Germinal center (tissue), 1 donor: ENCODE measurements at places on chromosomes 3 and 15.

DNA sequence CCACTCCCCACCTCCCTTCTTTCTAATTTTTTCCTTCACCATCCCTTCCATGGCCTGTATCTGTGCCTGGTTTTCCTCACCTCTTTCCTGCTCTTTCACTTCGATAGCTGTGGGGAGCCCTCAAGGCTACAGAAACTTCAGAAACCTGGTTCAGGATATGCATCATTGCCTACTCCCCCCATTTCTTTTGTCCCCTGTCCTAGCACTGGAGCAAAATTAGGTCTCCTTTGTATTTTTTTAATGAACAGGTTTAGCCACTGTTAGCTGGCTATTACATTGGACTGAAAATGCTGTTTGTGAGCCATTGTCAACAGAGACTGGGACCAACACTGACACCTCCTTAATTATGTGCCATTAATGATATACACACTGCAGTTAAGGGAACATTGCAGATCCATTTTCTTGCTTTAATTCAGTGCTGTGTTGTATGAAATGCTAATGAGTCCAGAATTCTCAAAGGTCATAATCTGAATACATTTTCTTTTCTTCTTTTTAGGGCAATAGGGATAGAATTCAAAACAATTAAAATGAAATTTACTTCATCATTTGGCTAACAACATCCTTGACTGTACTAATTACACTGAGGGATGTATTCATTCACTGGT, 138.6 kb downstream of the PDCD6IP start:
- no peak for DNase-seq

- DNase-seq = no peak
These were observed 1.8 kb upstream of the SKOR1 start for GRCh38 chr15:67823314-67824196.

DNA sequence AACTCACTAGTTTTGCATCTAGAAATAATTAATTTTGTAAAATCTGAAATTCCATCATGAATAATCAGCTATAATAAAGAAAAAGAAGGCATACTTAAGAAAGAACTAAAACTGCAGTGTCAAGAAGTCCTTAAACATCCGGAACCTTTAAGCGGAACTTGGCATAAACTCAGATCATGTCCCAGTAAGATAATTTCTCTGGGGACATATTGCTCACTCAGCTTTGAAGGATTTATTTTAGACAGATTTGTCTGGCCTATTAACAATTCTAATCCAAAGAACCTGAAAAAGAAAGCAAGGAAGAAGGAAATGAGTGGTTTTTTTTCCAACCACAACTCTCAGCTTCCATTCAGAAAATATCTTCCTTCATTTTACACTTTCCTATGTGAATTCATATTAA, 850.3 kb downstream of the ROBO1 start:
- DNase-seq = no peak

DNA sequence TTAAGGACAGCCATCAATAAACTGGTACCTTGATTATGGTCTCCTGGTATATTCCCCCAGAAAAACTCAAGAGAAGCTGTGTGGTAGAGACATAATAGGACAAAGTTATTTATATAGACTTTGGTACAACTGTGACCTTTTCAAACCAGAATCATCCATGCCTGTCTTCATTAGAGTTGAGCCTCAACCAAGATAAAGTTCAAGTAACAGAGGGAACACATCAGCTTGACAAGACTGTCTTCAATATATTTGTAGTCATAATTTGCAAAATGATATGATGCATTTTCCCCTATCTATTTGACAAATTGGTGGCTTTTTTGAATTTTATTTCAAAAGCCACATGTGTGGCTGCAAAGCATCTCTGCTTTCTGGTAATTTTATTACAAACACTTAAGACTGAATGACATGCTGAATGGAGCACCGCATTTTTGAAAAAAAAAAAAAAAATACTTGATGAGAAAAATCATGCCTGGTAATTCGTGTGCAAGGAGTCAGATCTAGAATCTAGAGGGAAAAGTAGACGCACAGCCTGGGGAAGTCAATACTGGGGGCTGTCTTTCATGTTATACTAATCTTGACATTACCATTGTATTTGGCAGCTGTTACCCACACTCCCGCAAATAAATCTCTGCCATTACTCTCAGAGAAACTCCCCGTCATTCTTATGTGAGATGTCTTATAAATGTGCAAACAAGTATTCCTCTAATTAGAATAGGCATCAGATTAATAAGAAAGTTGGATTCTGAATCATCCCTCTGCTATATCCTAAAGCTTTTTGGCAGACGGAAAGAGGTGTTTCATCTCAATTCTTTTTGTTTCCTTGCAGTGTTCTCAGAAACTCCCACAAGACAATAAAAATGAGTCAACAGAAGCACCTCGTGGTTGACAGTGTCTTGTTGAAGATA, 554.8 kb upstream of the CBLB start:
- DNase-seq = no peak

DNA sequence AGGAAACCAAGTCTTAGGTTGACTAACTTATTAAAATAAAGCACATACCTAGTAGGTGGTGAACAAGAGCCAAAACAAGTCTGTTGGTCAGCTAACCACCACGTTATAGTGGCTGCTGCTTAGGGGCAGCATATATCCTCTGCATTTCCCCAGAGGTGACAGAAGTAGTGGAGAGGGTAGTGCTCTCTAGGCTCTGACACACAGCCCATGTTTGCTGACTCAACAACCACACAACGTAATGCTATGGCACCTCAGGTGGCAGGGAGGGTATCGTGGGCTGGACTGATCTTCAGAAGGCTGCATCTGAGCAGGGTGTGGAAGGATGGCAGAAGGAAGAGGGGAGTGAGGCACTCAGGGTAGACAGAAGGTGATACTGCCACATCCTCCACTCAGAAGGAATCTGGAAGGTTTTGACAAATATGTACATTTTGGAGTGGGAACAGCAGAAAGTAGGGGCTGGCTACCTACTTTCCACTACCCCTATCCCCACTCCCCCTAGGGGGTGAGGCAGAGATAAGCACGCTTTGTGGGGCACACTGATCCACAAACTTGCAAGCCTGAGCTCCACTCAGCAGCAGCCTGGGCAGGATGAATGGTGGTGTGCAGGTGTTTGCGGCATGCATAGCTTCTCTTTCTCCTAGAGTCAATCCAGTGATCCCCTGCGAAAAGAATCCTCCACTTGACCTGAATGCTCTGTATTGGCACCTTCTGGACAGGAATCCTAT, 178.1 kb downstream of the RORA start:
- DNase-seq = no peak

GRCh38 chr3:111811811-111812210, 47.3 kb upstream of the PHLDB2 start:
- no peak for DNase-seq

DNA sequence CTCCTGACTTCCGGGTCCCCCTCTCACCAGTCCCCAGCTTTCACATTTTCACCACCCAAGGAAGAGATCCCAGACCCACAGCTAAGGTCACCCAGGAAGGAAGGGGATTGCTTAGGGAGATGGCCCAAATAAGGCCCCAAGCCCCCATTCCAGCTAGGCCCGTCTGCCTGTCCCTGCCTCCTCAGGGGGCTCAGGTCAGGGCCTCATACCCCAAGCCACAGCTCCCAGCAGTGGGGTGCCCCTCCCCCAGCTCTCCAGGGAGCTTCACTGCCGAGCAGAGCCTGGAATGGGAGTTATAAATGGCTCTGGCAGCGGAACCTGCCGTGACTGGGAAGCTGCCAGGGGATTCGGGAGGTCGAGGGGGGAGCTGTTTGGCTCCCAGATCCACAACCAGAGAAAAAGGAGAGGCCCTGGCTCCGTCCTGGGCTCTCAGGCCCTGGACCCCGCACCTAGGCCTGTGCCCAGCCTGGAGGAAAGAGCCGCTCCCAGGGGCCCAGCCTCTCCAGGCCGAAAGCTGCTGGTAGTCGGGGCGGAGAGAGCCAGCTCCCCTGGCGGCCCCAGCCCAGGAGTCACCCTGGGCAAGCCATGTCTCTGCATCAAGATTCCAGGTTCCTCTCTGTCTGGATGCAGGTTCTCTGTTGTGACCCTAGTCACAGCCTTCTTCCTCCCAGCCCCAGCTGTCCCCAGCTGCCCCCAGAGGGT, 550 bp downstream of the CCDC9B start:
- no peak for DNase-seq

DNA sequence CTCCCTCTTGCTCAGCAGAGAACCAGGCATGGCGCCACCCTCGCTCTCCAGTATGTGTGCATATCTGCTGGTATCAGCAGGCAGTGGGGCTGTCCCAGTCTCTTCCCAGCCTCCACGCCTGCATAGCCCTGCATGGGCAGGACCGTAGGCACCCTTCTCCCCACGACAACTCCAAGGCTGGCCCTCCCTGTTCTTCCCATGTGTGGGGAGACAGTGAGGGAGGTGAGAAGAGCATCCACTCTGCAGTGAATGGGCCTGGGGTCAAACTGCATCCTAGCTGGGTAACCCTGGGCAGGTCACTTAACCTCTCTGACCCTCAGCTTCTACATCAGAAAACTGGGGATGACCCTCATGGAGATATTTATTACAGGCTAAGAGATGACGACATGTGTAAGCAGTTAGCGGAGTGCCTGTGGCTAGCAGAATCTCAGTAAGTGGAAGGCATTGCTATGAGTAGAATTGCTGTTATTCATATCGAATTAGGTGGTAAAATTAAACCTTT, 13.3 kb upstream of the SSUH2 start:
- DNase-seq = no peak

- DNase-seq = peak; percentile 20
These were observed at the start of gene RHCG for GRCh38 chr15:89496155-89497098. TSS of gene RHCG (minus strand) at chr15:89496583. CDS start at chr15:89496544, 39 bp downstream.

- peak; percentile 32 for DNase-seq
These were observed 966 bp upstream of the PKM start for GRCh38 chr15:72231833-72232478.

- no peak for DNase-seq
These were observed 15.9 kb upstream of the GPR156 start for GRCh38 chr3:120300971-120301370.

DNA sequence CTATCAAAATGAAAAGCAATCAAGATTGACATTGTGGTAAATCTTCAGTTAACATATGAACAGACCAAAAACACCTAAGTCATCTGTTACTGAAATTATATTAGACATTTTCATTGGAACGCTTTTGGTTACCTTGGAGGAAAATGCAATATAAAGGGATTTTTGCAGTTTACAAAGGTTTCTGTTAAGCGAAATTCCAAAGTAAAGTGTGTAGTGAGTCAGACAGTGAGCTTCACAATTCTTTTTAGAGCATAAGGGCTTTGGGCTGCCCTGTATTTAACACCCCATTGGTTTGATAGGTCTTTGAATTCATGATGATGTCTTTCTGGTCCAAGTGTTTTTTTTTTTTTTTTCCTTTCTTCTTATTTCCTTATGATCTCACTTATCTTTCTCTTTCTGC, 462.8 kb downstream of the EDEM1 start:
- DNase-seq = no peak

- DNase-seq = no peak
These were observed 121.9 kb downstream of the CHST2 start for GRCh38 chr3:143241481-143241951.

DNA sequence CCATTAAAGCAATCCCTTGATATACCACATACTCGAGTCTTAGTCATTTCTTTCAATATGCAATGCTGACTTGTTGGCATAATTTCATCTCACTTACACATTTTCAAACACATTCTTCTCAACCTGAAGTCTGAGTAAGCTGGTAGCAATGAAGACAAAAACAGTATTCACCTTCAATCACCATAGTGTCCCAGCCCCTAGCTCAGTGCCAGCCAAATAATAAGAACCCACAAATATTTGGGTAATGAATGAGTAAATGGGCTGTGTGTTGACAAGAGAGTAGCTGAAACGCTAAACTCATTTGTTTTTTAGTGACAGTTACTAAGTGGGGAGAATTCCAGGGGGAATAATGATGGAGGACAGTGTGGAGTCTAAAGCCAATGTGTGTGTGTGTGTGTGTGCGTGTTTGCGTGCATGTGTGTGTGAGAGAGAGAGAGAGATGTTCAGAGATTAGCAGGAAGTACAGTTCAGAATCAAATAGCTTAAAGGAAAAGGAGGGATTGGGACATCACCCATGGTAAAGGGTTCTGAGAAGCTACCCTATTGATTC, 165.7 kb downstream of the GAP43 start:
- no peak for DNase-seq

DNA sequence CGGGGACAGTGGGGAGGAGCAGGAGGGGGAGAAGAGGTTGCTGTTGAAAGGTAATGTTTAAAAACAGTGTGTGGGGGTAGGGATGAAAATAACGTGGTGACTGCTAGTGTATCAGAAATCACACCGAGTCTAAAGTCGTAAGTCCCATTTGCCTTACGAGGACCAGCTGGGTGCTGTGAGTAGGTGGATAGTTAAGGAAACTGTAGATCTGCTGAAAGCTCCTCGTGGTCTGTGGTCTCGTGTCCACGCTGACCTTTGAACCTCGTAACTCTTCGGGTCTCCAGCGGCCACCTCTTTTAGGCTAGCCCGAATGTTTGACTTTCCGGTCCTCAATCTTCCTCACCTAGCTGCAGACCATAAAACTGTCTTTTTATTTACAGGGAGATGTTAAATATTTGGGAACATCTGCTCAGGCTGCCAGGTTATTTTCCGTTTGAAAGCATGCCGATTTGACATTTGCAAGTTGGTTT, 29.3 kb upstream of the ST3GAL6 start:
- no peak for DNase-seq

DNA sequence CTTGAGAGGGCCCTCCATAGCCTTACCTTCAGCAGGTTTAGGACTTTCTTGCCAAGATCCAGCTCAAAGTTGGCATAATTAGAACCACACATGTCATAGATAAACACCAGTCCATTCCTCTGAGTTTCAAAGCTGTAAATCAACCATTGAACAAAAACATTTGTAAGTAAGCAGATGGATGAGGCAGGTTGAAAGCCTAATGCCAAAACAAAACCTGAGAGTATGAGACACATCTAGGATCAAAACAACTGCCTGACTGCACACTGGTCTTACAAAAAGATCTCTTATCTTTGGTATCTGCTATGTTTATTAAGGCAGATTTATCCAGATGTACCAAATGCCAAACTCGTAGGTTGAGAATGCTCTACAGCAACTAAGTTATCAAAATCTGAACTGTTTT, 61.9 kb downstream of the PTPN9 start:
- DNase-seq = no peak

DNA sequence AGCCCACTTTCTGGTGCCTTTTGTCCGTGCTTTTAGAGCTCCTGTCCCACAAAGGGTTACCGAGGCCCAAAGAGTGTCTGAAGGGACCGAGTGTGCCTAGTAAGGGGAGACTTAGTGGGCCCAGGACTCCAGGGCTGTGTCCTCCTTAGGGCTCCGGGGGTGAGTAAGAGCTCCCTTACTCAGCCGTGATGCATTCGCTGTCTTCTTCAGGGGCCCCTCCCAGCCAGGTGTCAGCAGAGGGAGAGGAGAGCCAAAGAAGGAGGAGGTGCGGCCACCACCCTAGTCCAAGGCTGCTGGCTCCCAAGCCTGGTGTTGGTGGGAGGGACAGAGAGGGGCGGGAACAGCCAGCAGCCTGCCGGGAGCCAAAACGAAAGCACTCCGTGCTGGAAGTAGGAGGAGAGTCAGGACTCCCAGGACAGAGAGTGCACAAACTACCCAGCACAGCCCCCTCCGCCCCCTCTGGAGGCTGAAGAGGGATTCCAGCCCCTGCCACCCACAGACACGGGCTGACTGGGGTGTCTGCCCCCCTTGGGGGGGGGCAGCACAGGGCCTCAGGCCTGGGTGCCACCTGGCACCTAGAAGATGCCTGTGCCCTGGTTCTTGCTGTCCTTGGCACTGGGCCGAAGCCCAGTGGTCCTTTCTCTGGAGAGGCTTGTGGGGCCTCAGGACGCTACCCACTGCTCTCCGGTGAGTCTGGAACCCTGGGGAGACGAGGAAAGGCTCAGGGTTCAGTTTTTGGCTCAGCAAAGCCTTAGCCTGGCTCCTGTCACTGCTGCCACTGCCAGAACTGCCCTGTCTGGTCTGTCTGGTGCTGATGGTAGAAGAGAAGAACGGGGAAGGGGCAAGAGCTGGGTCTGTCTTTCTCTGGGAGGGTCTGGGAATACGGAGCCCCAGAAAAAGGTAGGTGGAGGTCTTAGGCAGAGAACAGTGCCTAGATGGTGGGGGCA, at the start of gene IL17RC:
Gene IL17RC, plus strand, starts transcription at position 365 of the 947 bp plus-strand sequence. Its CDS starts 218 bp downstream, at position 583.
- DNase-seq = no peak
